ENCODE measurements at places on chromosomes 7 and 10. TPM values are rescaled to one million over a fixed set of nuclear protein-coding genes. Genes with fewer than 3 reads are reported as not detected.

CACNA2D1 gene
- not detected for total RNA-seq

FGFR2 gene
- total RNA-seq: 0.31 TPM

SYT15B gene
- total RNA-seq: 0.23 TPM

MBL2 gene
- not detected for total RNA-seq

ANXA8L1 gene
- not detected for total RNA-seq

USP54 gene
- total RNA-seq: 3.6 TPM

COX19 gene
- total RNA-seq: 43.2 TPM

NEUROD6 gene
- not detected for total RNA-seq

GRCh38 chr10:69728335-69728870 is 73.3 kb upstream of the COL13A1 start:
- peaks cover 53% of the 10 kb centered on the region for H3K27me3 ChIP-seq
- no peaks in the 10 kb centered on the region for H3K36me3 ChIP-seq
- no peak overlapping the region for H3K27ac ChIP-seq
- peaks cover 4% of the 10 kb centered on the region for H3K4me1 ChIP-seq
- DNase-seq: no peak

DNA sequence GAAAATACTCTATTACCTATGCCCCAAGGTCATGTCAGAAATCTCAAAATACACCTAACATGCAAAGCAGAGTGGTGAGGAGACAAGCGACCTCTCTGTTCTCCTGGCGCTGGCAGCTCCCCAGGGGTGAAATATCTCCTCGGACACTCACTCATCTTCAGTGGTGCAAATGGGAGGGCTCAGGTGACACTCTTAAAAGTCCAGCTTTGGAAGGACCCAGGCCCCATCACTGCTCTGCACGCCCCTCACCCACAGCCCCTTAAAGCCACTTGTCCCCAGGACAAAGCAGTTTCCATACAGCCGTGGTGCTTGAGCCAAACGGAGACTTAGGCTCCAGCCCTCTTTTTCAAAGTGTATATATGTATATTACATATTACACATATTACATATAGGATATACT is 12.4 kb downstream of the PRKAG2 start:
- H3K4me3 ChIP-seq: no peak overlapping the region
- H3K27ac ChIP-seq: peak overlapping the region; percentile 81
- H3K36me3 ChIP-seq: no peaks in the 10 kb centered on the region
- no peaks in the 10 kb centered on the region for H3K27me3 ChIP-seq
- H3K4me1 ChIP-seq: peaks cover 29% of the 10 kb centered on the region
- DNase-seq: no peak

DNA sequence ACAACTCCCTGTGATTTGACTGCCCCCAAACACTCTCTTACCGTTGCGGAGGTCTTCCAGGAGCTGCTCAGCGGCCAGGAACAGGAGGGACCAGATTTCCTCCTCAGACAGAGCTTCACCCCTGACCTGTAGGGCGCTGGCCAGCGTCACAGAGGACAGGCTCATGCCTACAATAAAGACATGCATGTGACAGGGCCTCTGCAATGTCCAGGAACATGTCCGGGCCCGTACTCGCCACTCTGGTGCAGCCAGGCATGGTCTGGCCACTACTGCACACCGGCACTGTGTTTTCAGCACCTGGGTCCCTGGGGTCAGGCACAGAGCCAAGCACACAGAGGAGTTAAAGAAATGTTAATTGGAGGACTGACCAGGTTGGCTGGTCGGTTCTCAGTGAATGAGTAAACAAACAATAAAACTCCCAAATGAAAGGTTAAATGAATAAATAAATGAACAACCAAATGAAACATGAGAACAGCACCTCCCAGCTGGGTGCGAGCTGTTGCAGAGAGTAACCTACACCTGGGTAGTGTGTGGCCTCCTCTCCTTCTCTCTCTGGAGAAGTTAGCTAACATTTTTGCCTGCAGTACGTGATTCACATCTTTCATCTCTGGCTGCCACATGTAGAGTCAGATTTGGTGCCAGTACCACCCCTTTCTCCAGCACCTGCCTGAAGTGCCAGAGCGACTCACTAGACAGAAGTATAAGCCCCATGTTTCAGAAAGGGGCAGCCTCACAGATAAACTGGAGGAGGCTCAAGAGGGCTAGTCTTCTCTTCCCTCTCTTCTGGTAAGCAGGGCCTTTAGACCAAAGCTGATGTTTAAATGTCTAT is 22.8 kb downstream of the FRMPD2 start:
- peaks cover 32% of the 10 kb centered on the region for H3K27me3 ChIP-seq
- H3K4me3 ChIP-seq: no peak overlapping the region
- DNase-seq: no peak
- H3K27ac ChIP-seq: no peak overlapping the region

GRCh38 chr10:127990846-127991542 is 84.1 kb downstream of the PTPRE start:
- DNase-seq: no peak
- peak overlapping the region; percentile 72 for H3K4me3 ChIP-seq
- H3K27me3 ChIP-seq: peaks cover 15% of the 10 kb centered on the region
- peak overlapping the region; percentile 83 for H3K27ac ChIP-seq
- no peaks in the 10 kb centered on the region for H3K36me3 ChIP-seq
- H3K4me1 ChIP-seq: peaks cover 8% of the 10 kb centered on the region

GRCh38 chr10:106557951-106558733 is 606.4 kb downstream of the SORCS1 start:
- H3K27me3 ChIP-seq: no peaks in the 10 kb centered on the region
- no peak overlapping the region for H3K27ac ChIP-seq
- H3K4me3 ChIP-seq: no peak overlapping the region
- no peaks in the 10 kb centered on the region for H3K4me1 ChIP-seq

DNA sequence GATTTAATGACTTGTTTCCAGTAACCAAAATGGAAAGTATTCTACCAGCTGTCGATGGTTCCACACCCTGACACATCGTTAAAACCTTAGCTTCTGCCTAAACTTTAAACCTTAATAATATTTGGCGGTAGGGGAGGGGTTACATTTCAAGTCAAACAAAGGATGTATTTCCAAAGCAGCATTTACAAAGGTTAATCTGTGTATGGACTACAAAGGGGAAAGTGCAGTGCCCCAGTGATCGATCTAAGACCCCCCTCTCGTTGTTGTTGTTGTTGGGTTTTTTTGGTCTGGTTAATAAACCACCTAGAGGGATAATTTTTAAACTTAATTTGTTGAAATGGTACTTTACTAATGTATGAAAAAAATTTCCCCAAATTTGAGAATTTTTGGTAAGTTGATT is 1.1 kb upstream of the STEAP2 start:
- H3K4me3 ChIP-seq: no peak overlapping the region
- H3K27me3 ChIP-seq: peaks cover 10% of the 10 kb centered on the region
- no peaks in the 10 kb centered on the region for H3K36me3 ChIP-seq
- no peak for DNase-seq

GRCh38 chr10:76047521-76047920 is 616.1 kb downstream of the LRMDA start:
- H3K27ac ChIP-seq: no peak overlapping the region
- no peaks in the 10 kb centered on the region for H3K36me3 ChIP-seq
- H3K4me1 ChIP-seq: no peaks in the 10 kb centered on the region
- DNase-seq: no peak

DNA sequence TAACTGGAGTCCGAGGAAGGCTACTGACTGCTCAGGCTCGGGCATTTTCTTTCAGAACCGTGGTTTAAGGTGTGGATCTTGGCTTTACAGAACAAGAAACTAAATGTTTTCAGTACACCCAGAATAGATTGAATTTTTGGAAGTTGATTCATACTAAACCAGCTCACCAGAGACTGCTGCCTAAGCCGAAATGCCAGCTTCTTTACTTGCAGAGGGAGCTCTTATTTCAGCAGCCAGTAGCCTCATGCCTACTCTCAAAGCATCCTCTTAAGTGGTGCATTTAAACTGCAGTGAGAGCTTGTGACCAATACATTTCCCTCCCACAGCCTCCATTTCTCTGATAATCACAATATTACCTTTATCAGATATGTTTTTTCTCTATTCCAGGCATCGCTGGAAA is 615.1 kb downstream of the SUGCT start:
- no peaks in the 10 kb centered on the region for H3K4me1 ChIP-seq
- H3K27me3 ChIP-seq: no peaks in the 10 kb centered on the region
- no peak overlapping the region for H3K4me3 ChIP-seq
- no peak for DNase-seq

- H3K27ac ChIP-seq: peak overlapping the region; percentile 88
- peak; percentile 29 for DNase-seq
- H3K4me1 ChIP-seq: peaks cover 10% of the 10 kb centered on the region
- no peaks in the 10 kb centered on the region for H3K27me3 ChIP-seq
- H3K4me3 ChIP-seq: peak overlapping the region; percentile 93
Measured at GRCh38 chr10:71888623-71889387, 37.8 kb upstream of the PSAP start.

- DNase-seq: no peak
- H3K27ac ChIP-seq: no peak overlapping the region
- no peaks in the 10 kb centered on the region for H3K36me3 ChIP-seq
- no peaks in the 10 kb centered on the region for H3K27me3 ChIP-seq
- no peak overlapping the region for H3K4me3 ChIP-seq
Measured at GRCh38 chr7:31679574-31680305, 7.3 kb upstream of the PPP1R17 start.

DNA sequence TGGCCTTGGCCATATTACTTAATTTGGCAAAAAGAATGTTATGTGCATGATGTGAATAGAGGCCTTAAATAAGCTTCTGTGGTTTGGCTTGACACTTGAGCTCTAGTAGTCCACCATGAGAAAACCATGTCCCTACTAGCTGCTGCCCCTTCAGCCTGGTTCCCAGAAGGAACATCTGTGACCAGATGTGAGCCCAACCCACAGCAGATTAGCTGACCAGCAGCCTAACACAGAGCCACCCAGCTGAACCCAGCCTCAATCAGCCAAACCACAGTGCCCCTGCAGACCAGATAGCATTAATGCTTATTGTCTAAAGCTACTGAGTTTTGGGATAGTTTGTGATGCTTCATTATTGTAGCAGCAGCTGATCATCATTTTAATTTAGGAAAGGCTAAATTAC is 16.6 kb downstream of the JAZF1 start:
- no peaks in the 10 kb centered on the region for H3K27me3 ChIP-seq
- H3K36me3 ChIP-seq: peaks cover under 1% of the 10 kb centered on the region
- no peak overlapping the region for H3K4me3 ChIP-seq

DNA sequence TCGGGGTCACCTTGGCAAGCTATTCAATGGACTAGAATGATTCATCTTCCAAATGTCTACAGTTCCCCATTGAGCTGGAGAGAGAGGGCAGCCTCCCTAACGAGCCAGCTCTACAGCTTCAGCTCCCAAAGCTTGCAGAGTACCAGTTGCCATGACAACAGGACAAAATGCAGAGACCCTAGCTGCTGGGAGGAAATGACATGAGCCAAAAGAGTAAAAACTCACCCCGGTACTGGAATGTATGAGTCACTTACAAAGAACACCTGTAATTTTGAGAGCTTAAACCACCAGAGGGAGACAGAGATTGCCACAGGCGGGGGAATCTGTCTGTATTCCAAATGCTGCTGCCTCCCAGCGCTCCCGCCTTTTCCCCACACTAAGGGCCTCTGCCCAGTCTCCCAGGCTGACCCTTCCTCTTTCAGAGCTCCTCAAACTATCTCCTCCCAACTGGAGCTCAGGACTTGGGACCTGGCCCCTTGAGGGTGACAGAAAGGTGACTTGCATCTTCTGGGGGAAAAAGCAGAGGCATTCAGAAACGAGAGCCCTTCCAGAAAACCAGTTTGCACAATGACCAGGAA is 95.5 kb downstream of the CUL2 start:
- peaks cover 17% of the 10 kb centered on the region for H3K4me1 ChIP-seq
- H3K27ac ChIP-seq: no peak overlapping the region
- H3K36me3 ChIP-seq: no peaks in the 10 kb centered on the region
- H3K4me3 ChIP-seq: no peak overlapping the region
- H3K27me3 ChIP-seq: no peaks in the 10 kb centered on the region
- DNase-seq: peak; percentile 13

GRCh38 chr10:926075-926698 is 5.3 kb downstream of the LARP4B start:
- peak overlapping the region; percentile 85 for H3K27ac ChIP-seq
- peaks cover 53% of the 10 kb centered on the region for H3K4me1 ChIP-seq
- H3K27me3 ChIP-seq: no peaks in the 10 kb centered on the region

DNA sequence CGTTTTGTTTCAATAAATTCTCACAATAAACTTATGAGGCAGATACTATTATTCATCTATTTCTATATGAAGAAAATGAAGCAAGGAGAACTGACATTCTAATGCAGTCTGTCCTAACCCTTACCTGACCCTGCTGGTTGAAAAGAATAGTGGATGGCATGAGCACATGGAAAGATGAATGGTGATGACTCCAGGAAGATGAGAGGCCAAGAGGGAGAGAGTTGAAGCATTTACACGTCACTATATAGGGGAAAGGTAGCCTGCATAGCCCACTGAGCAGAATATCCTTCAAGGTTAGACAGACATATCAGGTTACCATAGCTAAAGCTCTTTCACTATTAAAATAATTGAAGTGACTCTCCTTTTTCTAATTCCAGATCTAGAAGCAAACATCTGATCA is 163.9 kb upstream of the CDK1 start:
- no peak overlapping the region for H3K4me3 ChIP-seq
- peaks cover 4% of the 10 kb centered on the region for H3K36me3 ChIP-seq
- H3K27me3 ChIP-seq: no peaks in the 10 kb centered on the region
- H3K27ac ChIP-seq: no peak overlapping the region
- H3K4me1 ChIP-seq: peaks cover 19% of the 10 kb centered on the region

- peak overlapping the region; percentile 98 for H3K4me3 ChIP-seq
- H3K36me3 ChIP-seq: peaks cover 2% of the 10 kb centered on the region
- H3K4me1 ChIP-seq: peaks cover 25% of the 10 kb centered on the region
- no peaks in the 10 kb centered on the region for H3K27me3 ChIP-seq
Measured at GRCh38 chr7:30479202-30480120, 877 bp upstream of the NOD1 start.

- peaks cover 6% of the 10 kb centered on the region for H3K36me3 ChIP-seq
- no peak overlapping the region for H3K27ac ChIP-seq
- H3K27me3 ChIP-seq: peaks cover 6% of the 10 kb centered on the region
- DNase-seq: no peak
Measured at GRCh38 chr7:135512135-135512887, 2.4 kb upstream of the CNOT4 start.

GRCh38 chr7:150435390-150436073 is 14.9 kb upstream of the GIMAP8 start:
- H3K36me3 ChIP-seq: no peaks in the 10 kb centered on the region
- H3K4me1 ChIP-seq: peaks cover 14% of the 10 kb centered on the region
- DNase-seq: no peak

DNA sequence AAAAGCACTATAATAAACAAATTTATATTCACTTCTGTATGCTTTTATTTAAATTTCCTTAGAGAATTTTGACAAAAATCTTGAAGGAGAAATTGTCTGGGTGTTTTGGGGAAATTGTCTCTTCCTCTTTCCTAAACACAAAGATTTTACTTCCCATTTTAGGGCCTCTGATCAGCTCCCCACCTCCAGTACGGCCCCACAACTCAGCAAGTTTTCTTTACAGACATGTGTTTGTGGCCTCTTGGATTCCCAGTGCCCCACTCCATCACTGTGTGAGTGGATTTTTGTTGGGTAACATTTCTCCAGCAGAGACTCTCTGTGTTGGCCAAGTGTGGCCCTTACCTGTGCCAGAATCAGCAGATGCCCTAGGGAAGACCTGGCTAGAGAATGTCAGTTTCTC is 182.8 kb upstream of the CDC14C start:
- DNase-seq: no peak
- no peak overlapping the region for H3K4me3 ChIP-seq
- no peaks in the 10 kb centered on the region for H3K4me1 ChIP-seq
- no peak overlapping the region for H3K27ac ChIP-seq

- H3K27ac ChIP-seq: no peak overlapping the region
- no peaks in the 10 kb centered on the region for H3K27me3 ChIP-seq
- no peaks in the 10 kb centered on the region for H3K36me3 ChIP-seq
- no peak overlapping the region for H3K4me3 ChIP-seq
- peaks cover 12% of the 10 kb centered on the region for H3K4me1 ChIP-seq
- no peak for DNase-seq
Measured at GRCh38 chr7:2896131-2896530, 52.0 kb upstream of the GNA12 start.

Data from T-helper 17 cell (primary cell).